ENCODE measurements at places on chromosomes 2 and 18.
A peak's percentile ranks its signal among the peaks of the same experiment; 100 is the strongest.

GRCh38 chr2:137231628-137232027 is 466.3 kb downstream of the THSD7B start:
- no peak for DNase-seq

DNA sequence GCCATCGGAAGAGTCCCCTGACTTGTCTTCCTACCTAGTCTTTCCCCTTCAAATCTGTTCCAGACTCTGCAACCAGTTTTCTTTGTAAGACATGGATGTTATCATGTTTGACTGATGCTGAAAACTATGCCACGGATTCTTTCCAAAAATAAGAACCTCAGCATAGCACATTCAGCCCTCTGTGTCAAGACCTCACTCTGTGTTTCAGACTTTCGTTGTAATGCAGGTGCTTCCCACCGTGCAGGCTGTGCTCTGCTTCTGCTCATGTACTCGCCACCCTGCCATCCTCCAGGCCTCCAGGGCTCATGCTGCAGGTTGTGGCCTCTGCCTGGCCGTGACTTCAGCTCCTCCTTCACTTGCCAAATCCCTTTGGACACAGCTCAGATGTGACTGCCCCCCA is 347.0 kb upstream of the RAB12 start:
- no peak for DNase-seq

DNA sequence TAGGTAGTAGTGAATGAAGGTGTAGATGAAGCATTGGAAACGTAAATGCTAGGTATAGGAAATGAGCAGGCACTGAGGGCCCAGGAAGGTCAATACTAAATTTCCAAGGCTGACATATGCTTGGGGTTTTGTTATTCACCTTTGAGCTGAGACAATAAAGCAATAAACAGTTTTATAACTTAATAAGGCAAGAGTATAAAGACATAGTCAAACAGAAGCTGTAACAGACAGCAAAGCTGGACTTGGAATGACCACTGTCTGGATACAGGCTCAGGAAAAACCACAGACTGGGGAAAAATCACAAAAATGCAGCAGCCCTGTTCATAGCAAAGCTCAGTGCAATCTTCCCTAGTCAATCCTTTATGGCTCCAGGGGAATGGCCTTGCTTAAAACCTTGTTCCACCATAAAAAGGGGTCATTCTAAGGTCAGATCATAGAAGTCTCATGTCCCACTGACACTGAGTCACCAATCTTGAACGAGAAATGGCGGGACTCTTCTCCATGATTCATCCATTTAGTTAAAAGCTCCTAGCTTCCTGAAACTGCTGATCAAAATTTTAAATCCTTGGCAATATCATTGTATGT is 493.3 kb downstream of the CMPK2 start:
- no peak for DNase-seq

DNA sequence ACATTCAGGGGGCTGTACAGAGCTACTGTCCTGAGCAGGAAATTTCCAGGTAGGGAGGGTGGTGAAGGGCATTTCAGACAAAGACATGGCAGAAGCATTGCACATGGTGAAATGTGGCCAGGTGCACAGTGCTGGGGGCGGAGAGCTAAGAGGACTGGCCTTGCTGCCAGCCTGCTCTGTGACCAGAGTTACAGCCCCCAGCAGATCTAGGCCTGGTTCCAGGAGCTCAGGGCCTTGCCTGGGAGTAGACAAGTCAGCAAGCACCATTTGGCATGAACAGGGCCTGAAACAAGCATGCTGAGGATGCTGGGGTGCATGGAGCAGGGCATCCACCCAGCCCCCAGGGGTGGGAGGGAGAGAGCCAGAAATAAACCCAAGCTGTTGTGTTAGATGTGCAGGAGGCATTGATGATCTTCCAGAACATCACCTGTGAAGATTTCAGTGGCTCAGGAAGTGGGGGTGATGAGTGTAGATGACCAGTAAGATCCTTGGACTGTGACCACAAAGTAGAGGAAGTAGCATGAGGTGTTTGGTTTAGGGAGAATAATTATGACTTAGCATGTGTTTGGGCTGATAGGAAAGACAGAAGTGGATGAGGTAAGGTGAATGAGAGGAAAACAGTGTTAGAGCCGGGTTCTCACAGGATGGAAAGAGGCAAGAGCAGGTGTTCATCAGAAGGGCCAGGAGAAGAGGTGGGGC is 61.1 kb downstream of the COA5 start:
- DNase-seq: peak; percentile 65

DNA sequence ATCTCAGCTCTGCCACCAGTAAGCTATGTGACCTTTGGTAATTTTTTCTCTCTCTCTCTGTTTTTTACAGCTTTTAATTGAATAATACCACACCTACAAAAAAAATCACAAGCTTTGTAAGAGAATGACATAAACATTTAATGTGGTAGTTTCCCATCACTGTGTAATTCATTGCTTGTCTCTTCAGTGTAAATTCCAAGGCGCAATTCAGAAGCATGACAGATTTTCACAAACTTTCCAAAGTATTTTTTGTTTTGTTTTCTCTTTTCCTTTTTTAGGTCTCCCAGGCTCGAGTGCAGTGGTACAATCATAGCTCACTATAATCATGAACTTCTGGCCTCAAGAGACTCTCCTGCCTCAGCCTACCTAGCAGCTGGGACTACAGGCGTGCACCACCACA is 25.0 kb upstream of the PPM1B start:
- DNase-seq: no peak

GRCh38 chr18:27793013-27793785 is 383.7 kb downstream of the CDH2 start:
- DNase-seq: no peak

DNA sequence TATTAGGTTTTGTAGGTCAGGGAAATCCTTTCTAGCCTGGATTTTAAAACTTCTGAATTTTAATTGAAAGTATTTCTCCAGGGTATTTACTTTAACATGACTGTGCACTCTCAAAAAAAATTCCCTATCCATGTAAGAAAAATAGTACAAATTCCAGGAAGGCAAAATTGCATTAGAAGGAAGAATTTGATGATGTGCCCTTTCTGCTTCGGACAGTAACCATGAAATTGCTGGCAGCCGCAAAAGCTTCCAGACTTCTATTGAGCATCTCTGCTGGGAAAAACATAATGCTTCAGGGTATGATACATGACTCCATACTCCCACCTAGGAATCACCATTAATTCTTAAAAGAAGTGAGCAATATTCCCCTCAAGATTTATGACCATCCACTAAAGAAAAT is 17.2 kb upstream of the KLF7 start:
- DNase-seq: no peak

GRCh38 chr2:69114534-69114933 is 101.6 kb downstream of the ANTXR1 start:
- DNase-seq: no peak

GRCh38 chr2:170361090-170361936 is 183.4 kb downstream of the MYO3B start:
- DNase-seq: peak; percentile 58

GRCh38 chr2:7140306-7140705 is 223.1 kb downstream of the RNF144A start:
- no peak for DNase-seq

DNA sequence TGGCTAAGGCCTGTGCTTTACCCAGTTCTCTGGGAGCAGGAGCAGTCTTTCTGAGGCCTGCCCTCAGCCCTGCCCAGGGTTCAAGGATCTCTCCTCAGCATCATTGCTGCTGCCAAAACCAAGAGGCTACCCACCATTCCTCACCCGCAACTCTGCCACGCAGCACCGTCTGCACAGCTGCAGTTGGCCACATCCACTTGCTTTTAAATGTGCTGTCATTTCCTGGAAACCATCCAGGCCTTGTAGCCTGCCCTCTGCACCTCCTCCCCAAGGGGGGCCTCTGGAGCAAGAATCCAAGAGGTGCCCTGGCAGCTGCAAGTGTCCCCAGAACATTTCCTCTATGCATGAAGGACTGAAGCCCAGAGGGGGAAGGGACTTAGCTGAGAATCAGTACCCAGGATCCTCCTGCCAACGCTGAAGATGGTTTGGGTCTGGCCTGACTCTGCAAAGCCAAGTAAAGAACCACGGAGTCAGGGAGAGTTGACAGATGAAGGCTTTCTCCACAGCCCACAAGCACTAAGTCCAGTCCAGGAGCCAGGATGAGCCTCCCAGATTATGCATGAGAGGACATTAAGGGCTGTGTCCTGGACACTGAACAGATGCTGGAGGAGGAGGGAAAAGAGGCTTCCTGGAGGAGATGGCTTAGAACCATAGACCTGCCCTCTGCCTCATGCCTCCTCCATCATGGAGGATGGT is 14.9 kb downstream of the EMX1 start:
- no peak for DNase-seq

GRCh38 chr2:14303366-14304115 is 329.0 kb upstream of the LRATD1 start:
- no peak for DNase-seq

- DNase-seq: no peak
Measured at GRCh38 chr18:48442761-48443160, 33.6 kb upstream of the ZBTB7C start.

DNA sequence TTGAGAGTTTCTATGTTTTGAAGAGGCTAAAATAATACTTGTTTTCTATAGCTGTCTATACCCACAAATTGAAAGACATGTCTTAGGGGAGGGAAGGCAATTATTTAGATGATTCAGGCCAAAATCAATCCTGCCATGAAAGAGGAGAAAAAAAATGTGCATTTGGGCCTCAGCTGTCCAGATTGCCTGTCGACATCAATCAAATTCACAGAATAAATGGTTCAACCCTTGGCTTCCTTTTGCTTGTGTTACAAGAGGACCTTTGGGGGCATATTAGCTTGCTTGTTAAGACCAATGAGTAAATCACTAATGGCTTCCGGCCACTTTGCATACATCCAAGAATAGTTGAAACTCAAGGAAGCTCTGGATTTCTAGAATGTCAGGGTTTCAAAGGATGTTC is 900.8 kb upstream of the CELF4 start:
- no peak for DNase-seq

DNA sequence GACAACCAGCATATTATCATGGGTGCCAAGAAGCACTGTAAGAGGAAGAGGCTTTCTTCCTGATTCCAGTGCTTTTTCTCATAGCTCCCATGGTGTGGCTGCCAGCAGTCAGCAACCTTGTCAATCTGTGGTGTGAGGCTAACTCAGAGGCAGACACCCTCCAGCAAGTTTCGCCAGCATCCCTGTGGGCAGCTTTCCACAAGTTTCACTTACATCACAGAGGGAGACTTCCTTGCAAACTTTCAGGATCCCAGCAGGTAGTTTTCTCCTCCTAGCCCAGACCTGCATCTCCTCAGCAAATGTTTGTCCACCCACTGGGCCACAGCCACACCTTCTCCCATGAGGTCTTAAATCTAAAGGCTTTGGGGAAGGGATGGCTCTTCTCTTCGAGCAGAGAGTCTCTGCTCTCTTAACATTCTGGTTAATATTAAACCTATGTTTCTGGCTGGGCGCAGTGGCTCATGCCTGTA is 9.1 kb downstream of the DNAH7 start:
- no peak for DNase-seq

GRCh38 chr18:10420561-10421352 is 33.7 kb upstream of the APCDD1 start:
- no peak for DNase-seq

GRCh38 chr2:74817304-74817675 is 16.6 kb upstream of the HK2 start:
- no peak for DNase-seq

- DNase-seq: peak; percentile 76
Measured at GRCh38 chr2:112699984-112700667, 20.7 kb upstream of the NT5DC4 start.

DNA sequence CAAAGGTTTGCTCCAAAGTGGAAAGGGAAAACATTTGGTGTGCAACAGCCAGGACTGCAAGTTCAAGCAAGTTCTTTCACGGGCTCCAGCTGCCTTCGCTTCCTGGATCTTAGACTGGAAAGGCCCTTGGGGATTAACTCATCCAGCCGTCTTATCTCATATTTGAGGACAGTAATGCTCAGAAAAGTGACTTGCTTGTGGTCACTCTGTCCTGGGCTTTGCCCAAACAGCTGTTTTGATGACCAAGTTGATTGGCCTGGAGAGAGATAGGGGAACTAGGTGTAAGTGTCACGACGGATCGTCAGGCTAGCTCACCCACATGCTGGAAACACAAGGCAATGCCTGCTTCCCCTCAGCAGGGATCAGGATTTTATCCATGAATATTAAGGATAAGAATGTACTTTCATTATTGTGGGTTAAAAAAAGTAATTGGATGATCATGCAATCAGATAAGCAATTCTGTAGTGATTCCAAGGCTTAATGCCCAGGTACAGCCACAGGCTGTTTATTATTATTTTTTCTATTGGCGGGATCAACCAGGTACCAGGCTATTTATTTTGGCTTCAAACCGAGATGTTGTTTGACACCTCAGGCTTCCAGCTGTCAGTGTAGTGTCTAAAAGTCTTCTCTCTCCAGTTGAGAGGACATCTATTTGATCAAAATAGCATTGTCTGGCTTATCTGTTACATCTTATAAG is 162.5 kb upstream of the EPAS1 start:
- DNase-seq: no peak

DNA sequence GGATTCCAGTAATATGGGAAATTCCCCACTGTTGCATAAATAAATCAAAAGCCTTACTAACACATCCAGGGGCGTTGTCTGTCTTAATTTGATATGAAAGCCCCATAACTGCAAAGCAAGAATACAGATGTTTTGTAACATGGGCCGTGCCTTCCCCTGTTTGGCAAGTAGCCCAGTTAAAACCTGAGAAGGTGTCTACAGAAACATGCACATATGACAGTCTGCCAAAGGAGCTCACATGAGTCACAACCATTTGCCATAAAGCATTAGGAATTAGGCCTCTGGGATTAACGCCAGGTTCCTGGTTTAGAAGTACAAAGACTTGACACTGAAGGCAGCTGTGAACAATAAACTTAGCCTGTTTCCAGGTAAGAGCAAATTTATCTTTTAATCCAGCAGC is 43.1 kb upstream of the LONRF2 start:
- no peak for DNase-seq

DNA sequence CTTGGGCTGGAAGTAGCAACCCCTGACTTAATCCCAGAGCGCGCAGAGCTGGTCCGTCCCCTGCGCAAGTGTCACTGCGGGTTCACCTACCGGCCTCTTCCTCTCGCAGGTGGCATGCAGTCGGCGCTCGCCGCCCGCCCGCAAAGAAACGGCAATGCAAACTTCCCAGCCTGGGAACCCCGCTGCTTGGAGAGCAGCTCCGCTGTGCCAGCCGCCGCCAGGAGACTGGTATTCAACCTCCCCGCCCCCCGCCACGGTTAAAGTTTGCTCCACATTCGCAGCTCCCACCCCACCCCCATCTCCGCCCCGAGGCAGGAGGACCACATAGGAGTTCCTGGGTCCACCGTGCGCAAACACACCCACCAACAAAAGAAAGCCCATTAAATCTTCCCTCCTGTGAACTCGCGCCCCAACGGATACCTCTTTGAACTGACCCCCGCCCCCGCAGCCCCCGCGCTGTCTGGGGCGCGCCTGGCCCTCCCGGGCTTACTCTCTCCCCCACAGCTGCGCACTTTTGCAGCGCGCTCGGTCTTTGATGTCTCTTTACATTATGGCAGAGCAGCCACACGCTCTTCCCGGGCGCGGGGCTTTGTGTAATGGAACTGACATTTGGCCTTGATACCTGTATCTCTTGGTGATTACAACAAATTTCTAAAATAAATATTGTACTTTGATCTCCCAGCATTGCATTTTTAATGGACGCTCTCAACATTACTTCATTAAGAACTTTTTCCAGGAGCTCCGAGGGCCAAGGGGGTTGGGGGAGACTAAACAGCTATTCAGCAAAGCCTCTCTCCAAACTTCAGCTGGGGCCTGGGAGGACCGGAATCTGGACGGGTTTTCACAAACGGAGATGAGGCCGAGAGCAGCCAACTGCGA is 3.1 kb upstream of the SP5 start:
- DNase-seq: no peak
